NCI-H1417 (cell line): ENCODE measurements at places on chromosomes 13 and 19.

- peak; percentile 86 for DNase-seq
Observed at GRCh38 chr19:14072535-14073260, at the start of gene MISP3. MISP3 (plus strand) TSS chr19:14072786; CDS start chr19:14073310, 524 bp downstream.

GRCh38 chr13:113837560-113838355 lies 26.1 kb downstream of the GAS6 start:
- no peak for DNase-seq

DNA sequence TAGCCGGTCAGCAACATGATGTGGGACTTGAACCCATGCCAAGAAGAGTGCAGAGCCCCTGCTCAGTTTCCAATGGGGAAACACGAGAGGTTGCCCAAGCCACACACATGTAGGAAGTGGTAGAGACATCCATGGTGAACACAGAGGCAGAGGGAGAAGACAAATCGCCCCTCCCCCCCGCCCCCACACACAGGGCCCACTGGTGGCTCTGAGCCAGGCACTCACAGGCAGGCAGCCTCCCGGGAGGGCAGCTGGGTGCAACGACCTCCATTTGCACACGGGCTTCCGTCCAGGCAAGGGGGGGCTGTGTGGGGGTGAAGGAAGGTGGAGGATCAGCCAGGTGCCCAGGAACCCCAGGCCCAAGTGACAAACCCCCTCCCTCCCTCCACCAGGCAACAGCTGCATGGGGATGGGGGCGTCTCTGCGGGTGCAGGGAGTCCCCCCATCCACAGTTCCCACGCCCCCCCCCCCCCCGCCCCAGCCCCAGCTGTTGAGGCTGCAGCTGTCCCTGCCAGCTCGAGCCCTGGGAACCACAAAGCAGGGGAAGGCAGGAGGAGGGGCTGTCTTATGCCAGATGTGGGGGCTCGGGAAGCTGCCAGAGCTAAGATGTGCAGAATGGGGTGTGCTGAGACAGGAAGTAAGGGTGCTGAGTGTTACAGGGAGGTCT lies 3.4 kb downstream of the NOTCH3 start:
- no peak for DNase-seq

GRCh38 chr19:57241176-57241575 lies 744 bp downstream of the ZNF805 start:
- DNase-seq: no peak

- no peak for DNase-seq
Observed at GRCh38 chr13:28490061-28490460, 4.9 kb downstream of the FLT1 start.

GRCh38 chr13:99056381-99057014 lies 78.6 kb upstream of the DOCK9 start:
- DNase-seq: no peak

- peak; percentile 38 for DNase-seq
Observed at GRCh38 chr19:7637374-7638256, 705 bp downstream of the STXBP2 start.

GRCh38 chr19:6108721-6109633 lies 1.3 kb downstream of the RFX2 start:
- DNase-seq: no peak

DNA sequence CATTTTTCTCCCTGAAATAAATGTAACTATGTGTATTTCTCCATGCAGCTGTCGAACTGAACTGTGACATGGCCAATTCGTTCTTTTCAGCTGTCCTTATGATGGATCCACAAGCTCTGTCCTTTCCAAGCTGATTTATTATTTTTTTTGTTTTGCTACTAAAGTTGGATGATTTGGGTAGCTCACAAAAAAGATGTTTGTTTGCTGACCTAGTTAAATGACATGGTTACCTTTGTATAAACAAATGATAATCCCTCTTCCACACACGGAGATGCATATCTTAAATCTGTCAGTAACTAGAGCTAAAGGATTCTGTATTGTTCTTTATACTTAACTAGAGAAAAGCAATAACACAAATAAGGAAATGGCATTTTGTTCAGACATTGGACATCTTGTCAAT lies 884.3 kb upstream of the PCDH20 start:
- peak; percentile 59 for DNase-seq

DNA sequence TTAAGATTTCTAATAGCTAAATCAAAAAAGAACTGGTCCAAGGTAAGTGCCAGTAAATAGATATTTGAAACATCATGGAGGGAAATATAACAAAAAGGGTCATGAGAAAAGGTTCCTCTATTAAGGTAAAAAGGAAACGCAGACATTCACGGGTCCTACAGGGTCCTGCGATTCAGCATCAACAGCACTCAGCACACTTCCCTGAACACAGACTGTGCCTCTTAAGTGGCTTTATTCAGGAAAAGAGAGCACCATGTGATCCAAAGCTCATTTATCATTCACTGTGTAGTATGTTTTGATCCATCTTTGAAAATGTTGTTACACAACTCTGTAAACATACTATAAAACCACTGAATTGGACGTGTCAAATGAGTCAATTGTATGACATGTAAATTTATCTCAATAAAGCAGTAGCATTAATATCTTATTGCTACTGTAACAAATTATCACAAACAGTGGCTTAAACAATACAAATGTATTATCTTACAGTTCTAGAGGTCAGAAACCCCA lies 33.7 kb downstream of the CRYL1 start:
- DNase-seq: peak; percentile 8

DNA sequence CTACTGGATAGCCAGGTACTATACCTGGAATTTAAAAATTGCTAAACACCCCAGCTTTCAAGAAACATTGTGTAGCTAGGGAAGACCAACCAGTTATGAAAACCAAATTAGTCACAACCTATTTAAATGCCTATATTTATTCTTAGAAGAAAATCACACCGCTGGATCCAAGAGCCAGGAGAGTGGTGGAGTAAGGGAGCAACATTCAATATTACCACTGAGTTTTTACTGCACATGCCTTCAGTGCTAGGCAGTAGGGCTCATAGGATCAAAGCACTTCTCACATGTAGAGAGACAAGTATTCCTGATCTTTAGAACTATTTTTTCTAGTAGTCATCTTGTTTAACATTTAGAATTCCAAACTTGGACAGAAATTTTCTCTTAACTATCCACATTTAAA lies 11.2 kb downstream of the ITM2B start:
- DNase-seq: no peak

GRCh38 chr19:33826521-33826920 lies 29.9 kb downstream of the KCTD15 start:
- DNase-seq: no peak

DNA sequence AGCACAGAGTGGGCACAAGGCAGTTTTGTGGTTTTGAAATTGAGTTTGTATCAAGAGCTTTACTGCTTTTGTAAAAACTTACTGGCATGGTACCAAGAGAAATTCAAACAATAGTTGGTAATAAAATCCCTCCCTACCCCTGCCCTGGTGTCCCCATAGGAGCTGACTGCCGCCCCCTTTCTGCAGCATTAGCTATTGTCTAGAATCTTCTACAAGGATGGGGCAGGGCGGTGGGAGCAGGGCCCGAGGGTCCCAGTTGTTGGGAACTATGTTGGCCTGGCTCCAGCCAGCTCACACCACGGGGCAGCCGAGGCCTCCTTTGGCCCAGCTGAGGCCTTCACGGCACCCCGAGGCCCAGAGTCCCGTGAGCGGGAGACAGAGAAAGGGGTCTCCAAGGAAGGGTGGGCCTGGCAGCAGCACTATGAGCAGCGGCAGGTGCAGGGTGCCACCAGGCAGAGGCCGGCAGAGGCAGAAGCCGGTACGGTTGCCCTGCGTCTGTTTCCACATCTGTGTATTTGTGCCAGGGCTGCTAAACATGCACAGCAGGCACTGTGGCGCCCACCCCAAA lies 57.9 kb downstream of the KDM4B start:
- no peak for DNase-seq

DNA sequence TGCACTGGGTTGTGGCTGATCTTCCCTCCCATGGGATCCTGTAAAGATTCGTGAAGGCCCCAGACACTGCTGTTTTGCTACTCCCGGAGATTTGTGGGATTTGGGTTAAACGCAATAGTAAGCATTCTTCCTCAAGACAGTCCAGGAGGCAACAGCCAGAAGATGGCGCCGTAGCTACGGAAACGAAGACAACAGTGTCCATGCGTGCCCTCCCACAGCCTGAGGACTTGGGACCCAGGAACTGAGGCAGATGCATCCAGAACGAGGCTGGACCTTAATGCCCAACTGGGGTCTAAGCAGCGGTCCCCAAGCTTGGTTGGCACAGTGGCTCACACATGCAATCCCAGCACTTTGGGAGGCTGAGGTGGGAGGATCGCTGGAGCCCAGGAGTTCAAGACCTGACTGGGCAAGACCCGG lies 57.6 kb upstream of the ZNF507 start:
- peak; percentile 23 for DNase-seq

GRCh38 chr13:35782793-35783192 lies 306.3 kb upstream of the MAB21L1 start:
- no peak for DNase-seq

- DNase-seq: no peak
Observed at GRCh38 chr19:4452230-4452990, 5.2 kb downstream of the UBXN6 start.

GRCh38 chr13:32889986-32890565 lies 126.1 kb upstream of the KL start:
- no peak for DNase-seq

DNA sequence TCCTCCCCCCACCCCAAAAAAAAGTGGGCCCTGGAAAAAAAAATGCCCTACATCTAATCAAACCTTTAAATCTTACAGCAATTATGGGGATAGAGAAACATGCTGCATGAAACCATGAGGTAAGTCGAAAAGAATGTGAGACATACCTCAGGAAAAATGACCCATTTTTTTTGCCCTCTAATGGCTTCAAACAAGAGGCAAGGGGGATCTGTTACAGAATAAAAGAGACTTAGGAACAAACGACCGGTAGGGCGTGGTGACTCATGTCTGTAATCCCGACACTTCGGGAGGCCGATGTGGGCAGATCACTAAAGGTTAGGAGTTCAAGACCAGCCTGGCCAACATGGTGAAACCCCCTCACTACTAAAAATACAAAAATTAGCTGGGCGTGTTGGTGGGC lies 8.4 kb downstream of the RGL3 start:
- DNase-seq: no peak

DNA sequence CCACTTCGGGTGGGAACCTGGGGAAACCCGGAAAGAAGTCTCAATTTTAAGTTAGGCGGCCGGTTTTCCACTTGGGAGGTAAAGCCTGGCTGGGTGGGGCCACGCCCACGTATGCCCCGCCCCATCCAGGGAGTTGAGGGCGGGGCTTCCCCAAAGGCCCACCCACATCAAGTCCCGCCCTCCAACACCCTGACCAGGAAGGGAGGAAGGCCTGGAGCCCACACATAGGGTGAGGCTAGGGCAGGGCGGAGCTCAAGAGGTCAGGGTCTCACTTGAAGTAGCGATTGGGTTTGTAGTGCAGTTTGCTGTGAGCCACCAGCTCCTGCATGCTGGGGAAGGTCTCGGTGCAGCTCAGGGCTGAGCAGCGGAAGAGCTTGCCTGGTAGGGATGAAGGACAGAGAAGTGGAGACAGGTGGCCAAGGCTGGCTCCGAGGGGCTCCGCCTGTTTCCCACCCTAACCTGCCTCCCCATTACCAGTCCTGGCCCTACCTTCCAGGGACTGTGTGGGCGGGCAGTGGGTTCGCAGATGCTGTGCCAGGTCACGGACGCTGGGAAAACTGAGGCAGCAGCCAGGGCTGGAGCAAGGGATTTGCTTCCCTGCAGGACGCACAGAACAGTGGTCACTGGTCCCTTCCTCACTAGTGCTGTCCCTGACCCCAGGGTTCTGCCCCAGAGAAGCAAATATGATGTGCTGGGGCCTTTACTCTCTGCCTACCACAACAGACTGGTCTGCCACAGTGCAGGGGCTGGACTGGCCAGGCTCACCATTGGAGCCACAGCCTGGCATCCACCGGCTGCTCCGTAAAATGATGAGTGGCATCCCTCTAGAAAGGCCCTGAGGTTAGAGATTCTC lies 1.6 kb downstream of the ZNF414 start:
- no peak for DNase-seq

- peak; percentile 38 for DNase-seq
Observed at GRCh38 chr13:72643311-72643989, 84.0 kb downstream of the MZT1 start.

DNA sequence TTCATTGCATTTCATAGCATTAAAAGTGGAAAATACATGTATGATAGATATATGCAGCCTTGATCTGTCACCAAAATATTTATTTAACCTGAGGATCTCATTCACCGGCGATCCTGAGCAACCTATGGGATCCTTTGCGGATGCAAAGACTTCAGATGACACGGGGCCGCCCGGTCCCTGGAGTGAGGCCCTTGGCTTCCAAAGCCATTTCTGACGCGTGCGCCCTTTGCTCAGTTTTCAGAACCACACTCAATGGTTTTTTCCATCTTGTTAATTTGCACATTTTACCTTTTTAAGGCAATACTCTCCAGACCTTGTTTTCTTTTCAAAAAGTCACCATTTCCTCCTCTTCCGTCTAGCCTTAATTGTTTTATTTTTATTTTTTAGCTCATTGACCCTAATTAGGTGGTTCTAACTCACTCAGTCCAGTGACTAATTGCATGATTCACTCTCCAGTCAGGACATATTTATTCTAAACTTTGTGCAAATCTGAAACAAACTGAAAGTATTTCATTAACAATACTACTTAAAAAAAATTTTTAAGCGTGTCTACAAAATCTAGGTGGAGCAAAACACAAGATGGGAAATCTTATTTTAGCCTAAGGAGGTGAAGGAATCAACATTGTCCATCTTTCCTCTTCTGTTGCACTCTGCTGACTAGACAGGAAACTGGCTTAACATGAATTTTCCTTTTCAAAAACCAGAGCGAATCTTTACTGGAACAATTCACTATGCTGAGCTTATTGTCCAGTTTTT lies 47.9 kb downstream of the COL4A1 start:
- no peak for DNase-seq

DNA sequence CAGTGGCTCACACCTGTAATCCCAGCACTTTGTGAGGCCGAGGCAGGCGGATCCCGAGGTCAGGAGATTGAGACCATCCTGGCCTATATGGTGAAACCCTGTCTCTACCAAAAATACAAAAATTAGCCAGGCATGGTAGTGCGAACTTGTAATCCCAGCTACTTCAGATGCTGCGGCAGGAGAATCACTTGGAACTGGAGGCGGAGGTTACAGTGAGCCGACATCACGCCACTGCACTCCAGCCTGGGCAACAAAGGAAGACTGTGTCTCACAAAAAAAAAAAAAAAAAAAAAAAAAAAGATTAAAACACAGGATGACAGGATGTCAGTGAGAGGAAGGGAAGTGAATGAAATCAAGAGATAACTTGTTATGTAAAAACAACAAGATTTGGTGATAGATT lies 1158.5 kb downstream of the PCDH9 start:
- no peak for DNase-seq

DNA sequence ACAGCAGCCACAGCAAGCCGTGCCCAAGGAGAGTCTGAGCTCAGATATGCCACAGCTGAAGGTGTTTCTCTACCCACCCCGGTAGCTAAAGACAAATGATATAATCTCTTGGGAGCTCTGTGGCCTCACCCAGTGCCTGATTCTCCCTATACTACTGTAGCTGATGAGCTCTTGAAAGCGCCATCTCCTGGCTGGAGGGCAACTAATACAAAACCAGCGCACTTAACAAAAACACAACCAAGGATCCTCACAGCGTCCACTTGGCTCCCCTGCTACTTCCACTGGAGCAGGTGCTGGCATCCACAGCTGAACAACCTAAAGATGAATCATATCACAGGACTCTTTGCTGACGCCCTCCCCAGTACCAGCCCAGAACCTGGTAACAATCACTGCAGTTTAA lies 1212.0 kb downstream of the PCDH17 start:
- DNase-seq: no peak
